NCI-H510A treated with DMSO at 0.1 percent for 48 hours (cell line): ENCODE measurements at places on chromosomes 12 and 14.

GRCh38 chr12:122893208-122894153 is 2.4 kb downstream of the VPS37B start:
- DNase-seq, result no peak

- DNase-seq, result no peak
Observed at GRCh38 chr14:69337984-69338383, 60.1 kb downstream of the ERH start.

DNA sequence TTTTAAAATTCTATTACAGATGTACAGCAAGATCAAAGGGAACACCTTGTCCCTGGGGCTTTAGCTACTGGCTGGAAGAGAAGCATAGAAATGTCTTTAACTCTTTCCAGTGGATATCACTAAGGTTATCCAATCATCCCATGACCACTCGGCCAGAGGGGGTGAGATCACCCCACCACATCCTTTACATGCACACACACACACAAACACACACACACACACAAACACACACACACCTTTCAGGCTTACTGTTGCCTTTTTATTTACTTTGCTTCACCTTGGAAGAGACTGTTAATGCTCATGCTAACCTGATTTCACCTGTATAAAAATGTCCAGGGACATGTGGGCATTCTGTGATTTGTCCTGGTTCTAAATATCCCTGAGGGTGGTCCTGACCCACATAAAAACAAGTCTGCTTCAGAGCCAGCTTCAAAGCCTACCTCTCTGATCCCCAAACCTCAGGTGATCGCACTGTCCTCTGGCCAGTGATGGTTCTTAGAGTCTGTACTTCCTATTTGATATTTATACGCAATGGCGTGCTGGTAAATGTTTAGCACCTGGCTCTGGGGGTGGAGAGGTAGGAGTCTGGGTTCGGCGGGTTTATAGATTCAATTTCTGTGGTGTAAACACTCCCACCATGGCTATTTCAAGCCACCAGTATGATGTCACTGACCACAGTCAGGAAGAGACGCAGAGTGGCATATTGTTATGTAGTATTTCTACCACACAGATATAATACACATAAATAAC is 166.1 kb upstream of the EEA1 start:
- peak; percentile 38 for DNase-seq

- no peak for DNase-seq
Observed at GRCh38 chr14:71716041-71716772, 216.0 kb upstream of the RGS6 start.

GRCh38 chr12:129231491-129231890 is 378.2 kb downstream of the GLT1D1 start:
- DNase-seq, result no peak

DNA sequence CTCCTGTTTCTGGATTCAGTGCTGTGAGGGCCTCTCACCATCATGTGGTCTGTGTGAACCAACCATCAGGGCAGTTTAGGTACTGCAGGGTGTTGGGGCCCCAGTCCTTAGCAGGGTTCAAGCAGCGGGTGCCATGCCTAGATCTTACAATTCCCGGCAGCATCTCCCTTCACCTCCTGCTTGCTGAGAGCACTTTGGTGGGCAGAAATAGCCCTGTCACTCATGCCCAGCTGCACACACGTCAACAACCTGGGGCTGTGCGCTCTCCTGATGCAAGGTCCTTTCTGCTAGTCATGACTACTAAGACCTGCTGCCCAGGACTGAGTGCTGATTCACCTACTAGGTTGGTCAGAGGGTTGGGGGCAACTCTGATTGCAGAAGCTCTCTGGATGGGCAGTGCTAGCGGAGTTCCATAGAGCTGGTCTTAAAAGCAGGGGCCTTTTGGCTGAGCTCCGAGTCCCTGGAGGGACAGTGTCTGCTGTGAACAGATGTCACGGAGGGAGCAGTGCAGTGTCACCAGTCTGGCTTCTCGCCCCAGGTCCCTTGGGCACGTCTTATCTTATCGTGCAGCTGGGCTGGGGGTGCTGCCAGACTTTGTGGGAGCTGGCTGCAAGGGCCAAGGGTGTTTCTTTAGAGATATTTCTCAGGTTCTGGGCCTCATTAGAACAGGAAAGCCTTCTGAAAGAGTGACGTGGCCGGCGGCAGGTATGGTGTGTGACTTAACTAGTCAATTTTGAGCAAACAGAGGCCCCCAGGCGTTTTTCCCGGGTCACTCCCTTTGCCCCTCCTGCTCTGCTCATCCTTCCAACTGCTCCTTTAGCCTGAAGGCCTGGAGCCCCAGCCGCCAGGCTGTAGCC is 71.8 kb downstream of the NINJ2 start:
- no peak for DNase-seq

DNA sequence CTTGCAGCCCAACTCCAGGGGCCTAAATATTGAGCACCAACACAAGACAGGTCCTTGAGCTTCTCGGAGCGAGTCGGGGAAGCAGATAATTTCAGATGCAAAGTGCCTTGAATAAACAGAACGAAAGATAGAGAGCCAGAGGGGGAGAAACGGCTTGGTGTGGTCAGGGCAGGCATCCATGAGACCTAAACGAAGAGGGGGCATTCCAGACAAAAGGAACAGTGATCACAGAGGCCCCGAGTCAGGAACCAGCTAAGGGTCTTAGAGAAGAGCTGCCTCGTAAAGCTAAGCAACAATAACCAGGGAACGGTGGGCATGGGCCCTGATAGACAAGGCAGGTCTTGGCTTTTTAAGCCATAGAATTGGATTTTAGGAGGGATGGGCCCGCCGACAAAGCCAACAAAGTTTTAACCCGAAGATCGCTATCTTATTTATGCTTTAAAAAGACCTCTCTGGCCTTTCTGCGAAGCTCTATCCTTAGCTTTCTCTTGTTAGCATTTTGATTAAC is 421 bp upstream of the ACADS start:
- peak; percentile 65 for DNase-seq

DNA sequence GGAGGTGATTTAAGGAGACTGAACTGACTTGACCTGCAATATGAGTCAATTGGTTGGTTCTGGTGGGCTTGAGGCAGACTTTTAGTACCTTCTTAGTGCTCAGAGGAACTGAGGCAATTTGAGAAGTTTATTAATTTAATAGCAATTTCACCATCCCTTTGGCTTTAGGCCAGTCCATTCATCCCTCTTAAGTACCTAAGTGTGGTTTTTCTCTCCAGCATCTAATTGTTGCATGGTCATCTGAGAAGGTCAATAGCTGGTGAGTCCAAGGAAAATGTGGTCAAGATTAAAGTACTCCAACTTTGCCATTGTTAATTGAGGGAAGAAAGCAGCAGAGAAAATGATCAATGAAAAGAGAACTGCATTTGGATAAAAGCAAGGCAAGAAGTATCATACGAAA is 115.4 kb upstream of the DYRK2 start:
- no peak for DNase-seq

- DNase-seq, result no peak
Observed at GRCh38 chr14:19878029-19878642, 3.2 kb downstream of the OR4K2 start.

DNA sequence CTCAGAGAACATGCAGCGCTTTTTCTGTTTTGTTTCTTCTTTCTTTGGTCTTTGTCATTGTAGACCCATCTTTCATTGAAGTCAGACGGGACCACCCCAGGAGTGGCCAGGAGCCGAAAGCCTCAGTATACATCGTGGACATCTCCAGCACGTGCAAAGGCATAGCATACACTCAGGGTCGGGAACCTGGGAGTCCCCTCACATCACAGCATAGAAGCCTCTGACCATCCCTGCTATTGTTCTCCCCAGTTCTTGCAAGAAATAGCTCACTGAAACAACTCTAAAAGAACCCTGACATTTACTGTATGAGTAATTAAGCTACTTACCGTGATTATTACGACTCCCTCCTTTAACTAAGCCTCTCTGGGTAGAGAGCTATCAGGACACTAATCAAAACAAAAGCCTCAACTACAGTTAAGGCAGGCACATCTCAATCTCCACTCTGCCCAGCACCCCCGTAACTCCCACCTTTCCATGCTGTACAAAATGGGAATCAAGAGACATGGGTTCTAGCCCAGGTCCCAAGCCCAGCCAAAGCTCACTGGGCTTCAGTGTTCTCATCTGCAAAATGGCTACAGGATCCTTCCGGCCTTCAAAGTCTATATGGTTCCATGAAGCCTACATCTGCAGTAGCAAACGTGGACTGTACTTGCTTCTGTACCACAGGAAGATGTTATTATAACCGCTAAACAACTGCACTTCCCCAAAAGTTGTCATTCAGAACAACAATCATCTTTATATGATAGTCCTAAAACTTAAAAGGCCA is 6.7 kb downstream of the CCDC88C start:
- no peak for DNase-seq
